CD8-positive, alpha-beta T cell (primary cell): ENCODE measurements at places on chromosomes 13 and 19.

- no peak for DNase-seq
Measured at GRCh38 chr19:4322942-4323665, 15.5 kb downstream of the STAP2 start.

GRCh38 chr13:79678100-79678499 lies 197.1 kb downstream of the NDFIP2 start:
- no peak for DNase-seq

DNA sequence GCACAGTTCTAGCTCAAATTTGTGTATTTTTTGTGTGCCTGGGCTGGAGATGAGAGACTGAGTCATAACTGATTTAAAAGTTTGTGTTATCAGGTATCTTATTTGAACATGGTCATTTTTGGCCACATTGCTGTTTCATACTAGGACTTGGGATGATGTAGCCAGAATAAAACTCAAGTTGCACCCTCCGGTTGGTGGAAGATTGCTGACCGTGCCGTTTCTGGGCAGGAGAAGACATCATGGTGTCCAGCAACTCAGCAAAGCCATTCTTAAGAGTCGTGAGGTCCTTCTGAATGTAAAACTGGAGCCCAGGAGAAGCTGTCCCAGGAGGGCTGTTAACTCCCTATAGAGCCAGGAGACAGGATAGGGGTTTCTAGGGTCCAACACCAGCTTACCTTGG lies 7.6 kb downstream of the CEBPG start:
- DNase-seq: no peak

GRCh38 chr13:78364711-78365110 lies 238.6 kb downstream of the POU4F1 start:
- no peak for DNase-seq

GRCh38 chr13:77139306-77139705 lies 112.3 kb upstream of the FBXL3 start:
- DNase-seq: no peak

DNA sequence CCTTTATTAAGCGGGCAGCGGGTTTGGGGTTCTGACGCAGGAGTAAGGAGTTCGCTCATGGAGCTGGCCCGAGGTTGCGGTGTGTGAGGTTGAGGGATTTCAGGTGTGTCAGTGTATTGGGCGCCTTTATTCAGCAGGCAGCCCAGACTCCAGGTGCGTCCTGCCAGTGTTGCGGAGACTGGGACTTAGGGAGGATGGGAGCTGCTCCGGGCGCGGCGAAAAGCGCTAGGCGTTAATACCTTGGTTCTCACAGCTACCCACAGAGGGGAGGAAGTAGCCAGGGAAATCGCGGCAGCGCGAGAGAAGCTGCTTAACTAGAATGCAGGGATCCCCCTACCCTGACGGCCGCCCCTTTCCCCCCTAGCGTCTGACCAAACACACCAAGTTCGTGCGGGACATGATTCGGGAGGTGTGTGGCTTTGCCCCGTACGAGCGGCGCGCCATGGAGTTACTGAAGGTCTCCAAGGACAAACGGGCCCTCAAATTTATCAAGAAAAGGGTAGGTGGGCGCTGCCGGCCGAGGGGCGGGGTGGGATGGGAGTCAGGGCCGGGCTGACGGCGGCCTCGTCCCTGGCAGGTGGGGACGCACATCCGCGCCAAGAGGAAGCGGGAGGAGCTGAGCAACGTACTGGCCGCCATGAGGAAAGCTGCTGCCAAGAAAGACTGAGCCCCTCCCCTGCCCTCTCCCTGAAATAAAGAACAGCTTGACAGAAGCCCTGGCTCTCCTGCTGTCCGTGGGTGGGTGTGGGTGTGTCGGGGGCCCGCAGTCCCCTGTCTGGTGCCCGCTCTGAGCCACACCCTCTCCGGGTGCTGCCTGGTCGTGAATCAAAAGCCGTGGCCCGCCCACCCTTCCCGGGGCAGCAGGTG lies 1.1 kb downstream of the RPL36 start:
- DNase-seq: peak; percentile 32
